Adipocyte (in vitro differentiated cells): ENCODE measurements at places on chromosomes 6 and 20.

DNA sequence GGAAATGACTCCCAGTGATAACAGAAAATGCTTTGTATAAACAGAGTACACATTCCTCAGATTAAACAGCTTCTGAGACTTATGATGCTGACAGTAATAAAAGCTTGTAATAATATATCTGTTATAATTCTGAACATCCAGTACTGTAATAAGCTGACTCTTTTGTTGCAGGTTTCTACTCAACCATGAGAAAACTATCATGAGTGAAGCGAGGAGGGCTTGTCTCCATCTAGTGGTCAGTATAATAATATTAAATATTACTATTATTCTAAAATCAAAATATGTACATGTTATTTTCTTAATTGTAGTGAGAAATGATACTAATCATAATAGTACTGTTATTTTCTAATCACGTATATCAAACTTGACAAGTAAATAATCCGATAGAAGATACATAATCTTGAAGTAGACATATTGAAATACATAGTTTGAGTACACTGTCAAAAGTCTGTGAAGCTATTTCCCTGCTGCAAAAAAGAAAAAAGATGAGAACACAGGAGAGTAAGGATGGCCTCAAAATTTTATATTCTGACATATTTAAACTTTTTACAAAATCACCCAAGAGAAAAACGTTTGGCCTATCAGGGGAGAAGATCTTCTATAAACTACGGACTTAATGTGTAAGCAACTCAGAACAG, 183.1 kb downstream of the MOXD1 start:
- DNase-seq = peak; percentile 81

DNA sequence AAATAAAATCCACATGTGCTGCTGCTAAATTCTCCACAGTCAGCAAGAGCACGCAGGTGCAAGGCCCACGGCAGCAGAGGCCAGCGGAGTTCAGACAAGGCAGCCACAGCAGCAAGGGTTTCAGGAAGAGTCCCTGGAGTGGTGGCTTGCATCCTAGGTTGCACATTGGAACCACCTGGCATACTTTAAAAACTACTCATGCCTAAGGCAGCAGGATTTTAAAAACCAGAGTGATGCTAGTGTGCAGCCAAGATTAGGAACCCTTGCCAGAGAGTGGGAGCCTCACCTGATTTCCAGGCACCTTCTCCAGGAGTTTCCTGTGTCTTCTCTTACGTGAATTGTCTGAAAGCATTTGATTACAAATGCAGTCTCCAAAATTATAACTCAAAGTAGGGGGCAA, 104.0 kb upstream of the GPR6 start:
- DNase-seq = no peak

DNA sequence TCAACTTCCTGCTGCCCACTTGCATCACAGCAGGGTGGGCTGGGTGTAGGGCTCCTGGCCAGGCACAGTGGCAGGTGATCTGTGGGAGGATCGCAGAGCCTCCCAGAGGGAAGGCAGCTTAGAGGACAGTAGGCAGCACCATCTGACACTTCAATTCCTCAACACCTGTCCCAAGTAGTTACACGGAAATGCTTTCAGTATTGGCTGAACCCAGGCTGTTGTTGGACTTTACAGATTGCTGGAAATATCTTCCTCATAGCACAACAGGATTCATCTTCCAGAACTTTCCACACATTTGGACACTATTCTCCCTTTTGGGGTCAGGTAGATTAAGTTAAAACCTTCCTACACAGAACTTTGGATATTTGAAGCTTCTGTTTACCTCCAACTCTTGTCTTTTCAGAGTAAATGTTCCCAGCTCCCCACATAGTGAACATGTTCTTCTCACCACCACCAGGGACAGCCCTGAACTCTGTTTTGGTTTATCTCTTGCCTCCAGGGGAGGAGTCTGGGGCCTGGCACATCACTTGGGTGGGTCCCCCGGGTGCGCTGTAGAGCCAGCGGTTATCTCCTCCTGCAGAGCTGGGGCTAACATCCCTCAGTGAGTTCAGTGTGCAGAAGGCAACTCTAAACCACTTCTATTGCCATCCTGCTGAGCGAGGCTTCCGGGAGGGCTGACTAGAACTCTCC, 3.5 kb upstream of the SLC22A2 start:
- no peak for DNase-seq

- no peak for DNase-seq
Observed at GRCh38 chr20:17129089-17129488, 97.8 kb upstream of the PCSK2 start.

GRCh38 chr6:40328386-40328985, 258.7 kb downstream of the LRFN2 start:
- DNase-seq = no peak

GRCh38 chr6:38776515-38776914, 61.4 kb downstream of the DNAH8 start:
- peak; percentile 34 for DNase-seq

DNA sequence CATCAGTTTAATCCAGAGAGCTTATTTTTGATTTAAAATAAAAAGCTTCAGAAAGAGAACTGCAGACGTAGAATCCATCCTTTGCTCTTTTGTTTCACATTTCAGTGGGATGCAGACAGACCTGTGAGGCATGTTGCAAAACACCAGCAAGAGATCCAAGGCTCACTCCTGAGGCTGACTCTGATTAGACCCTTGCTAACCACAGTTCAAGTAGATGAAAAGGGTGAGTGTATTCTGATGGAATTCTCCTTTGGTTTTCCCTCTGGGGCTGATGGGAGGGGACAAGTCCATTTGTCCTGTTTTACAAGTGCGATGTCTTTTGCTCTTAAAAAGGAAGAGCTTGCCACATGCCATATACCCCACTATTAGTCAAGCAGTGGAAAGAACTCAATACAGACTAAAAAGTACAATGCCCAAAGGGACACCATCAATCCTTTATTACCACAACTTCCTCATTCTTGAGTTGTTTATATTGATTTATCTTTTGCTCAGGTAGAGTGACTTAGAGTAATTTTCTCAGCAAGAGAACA, 772.7 kb downstream of the MAFB start:
- no peak for DNase-seq

- DNase-seq = no peak
Observed at GRCh38 chr6:148495029-148495428, 152.4 kb downstream of the SASH1 start.

GRCh38 chr6:42790549-42791181, 8.8 kb downstream of the BICRAL start:
- DNase-seq = no peak

DNA sequence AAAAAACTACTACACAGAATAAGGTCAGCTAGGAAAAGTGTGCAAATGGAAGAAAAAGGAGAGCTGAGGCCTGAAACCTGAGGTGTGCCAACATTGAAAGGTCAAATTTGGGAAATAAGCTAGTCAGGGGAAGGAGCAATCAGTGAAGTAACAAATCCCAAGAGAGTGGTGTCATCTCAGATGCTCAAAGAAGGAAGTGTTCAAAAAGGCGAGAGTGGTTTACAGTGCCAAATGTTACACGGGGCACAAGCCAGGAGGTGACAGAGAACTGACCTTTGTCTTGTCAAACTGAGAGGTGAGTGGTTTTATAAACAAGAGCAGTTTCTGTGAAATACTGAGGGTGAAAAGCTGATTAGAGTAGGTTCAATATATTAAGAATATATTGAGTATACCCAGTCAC, 83.0 kb upstream of the TCF21 start:
- DNase-seq = no peak

GRCh38 chr20:38833154-38833856, 27.8 kb downstream of the PPP1R16B start:
- DNase-seq = no peak

DNA sequence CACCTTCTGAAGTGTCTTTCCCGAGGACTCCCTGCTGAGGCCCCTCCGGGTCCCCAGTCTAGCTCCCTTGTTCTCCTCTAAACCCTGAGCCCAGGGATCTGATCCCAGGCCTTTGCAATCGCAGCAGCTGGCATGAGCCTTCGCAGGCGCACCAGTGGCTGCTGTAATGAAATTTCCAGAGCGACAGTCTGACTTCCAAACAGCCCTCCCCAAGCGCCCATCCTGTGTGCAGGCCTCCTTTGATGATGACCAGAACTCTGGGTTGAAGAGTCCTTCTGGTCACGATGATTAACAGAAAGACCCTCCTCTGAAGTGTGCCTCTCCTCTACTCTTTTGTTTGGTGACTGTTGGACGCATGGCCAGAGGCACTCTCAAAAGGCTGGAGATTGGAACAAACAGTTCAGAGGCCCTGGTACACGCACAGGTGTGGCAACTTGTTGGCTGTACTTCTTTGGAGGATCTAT, 89.1 kb upstream of the MPC1 start:
- no peak for DNase-seq

GRCh38 chr6:33453393-33454008, 875 bp upstream of the ZBTB9 start:
- peak; percentile 32 for DNase-seq

DNA sequence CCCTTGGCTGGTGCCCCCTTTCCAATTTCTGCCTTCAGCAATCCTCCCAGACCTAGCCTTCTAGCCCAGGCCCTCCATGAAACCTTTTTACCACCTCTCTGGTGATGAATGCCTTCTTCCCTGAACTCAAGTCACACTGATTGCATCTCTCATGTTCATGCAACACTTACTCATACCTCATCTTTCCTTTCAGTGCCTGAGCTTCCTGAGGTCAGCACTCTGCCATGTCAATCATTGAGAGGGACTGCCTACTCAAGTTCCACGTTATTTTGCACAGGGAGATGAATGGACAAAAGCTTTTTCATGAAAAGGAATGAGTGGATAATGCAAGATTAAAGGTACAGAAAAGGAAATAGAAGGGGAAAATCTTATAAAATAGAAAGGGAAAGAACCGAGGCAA, 60.1 kb upstream of the PLEKHG1 start:
- no peak for DNase-seq

DNA sequence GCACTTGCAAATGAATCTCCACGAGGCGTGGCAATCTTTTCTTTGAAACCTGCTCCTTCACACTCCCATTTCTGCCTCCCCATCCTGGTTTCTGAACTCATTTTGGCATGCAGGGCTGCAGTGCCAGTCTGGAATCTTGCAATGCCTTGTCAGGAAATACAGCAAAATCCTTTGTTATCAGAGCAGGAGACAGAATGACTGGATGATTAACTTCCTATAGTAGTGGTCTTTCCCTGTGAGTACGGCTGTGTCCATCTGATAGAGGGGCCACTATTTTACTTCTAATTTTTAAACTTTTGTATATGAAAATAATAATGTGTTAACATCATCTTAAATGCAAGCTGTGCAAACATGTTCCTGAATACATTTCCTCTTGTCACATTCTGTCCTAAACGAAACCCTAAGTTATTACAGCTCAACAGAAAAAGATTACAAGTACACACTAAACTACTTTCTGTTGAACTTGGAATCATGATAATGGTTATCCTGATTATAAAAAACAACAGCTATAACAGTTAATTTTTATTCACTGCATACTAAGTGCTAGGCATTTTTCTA, 140.2 kb downstream of the KIF13A start:
- DNase-seq = no peak

DNA sequence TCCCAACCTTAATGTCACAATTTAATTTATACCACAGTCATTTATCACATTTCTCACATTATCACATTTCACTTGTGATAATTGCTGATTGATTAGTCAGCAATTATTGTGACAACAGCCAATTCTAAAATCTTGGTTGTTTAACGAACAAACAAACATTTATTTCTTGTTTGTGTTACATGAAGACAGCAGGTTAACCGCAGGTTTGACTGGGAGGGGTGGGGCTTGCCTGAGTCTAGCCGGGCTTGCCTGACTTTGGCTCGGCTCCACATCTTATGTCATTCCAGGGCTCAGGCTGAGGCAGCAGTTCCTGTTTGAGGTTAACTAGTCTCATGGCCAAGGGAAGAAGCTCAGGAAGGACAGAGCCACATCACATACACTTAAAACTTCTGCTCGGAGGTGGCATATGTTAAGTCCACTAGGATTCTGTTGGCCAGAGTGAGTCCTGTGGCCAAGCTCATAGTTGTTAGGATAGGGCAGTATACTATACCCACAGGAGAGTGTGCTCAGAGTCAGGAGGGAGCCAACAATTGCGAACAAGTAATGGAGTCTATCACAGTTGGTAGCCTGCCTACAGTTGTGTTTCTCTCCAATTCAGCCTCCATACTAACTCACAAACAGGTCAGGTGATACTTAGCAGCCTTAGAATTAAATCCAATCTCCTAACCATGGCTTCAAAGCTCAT, 90.0 kb upstream of the IFNGR1 start:
- peak; percentile 32 for DNase-seq

DNA sequence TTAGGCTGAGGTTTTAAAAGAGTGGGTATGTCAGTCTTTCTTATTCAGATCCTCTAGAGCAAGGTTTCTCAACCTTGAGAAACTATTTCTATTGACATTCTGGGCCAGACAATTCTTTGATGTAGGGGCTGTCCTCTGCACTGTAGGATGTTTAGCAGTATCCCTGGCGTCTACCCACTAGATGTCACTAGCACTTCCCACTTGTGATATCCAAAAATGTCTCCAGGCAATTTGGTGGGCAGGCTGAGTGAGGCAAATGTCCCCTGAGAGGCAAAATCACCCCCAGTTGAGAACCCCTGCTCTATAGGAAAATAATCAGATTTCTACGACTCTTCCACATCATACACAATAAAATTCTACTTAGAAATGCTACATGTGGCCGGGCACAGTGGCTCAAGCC, 7.7 kb upstream of the ZKSCAN8 start:
- peak; percentile 69 for DNase-seq

GRCh38 chr20:62518911-62519310, 43.1 kb upstream of the GATA5 start:
- no peak for DNase-seq
